ENCODE measurements at places on chromosomes 1 and 21.

GRCh38 chr1:22915231-22915630 is 57.4 kb downstream of the LACTBL1 start:
- no peak for DNase-seq

- no peak for DNase-seq
Measured at GRCh38 chr1:66384258-66384921, 149.6 kb upstream of the SGIP1 start.

- DNase-seq, result no peak
Measured at GRCh38 chr1:32878637-32879041, 7.7 kb upstream of the HPCA start.

DNA sequence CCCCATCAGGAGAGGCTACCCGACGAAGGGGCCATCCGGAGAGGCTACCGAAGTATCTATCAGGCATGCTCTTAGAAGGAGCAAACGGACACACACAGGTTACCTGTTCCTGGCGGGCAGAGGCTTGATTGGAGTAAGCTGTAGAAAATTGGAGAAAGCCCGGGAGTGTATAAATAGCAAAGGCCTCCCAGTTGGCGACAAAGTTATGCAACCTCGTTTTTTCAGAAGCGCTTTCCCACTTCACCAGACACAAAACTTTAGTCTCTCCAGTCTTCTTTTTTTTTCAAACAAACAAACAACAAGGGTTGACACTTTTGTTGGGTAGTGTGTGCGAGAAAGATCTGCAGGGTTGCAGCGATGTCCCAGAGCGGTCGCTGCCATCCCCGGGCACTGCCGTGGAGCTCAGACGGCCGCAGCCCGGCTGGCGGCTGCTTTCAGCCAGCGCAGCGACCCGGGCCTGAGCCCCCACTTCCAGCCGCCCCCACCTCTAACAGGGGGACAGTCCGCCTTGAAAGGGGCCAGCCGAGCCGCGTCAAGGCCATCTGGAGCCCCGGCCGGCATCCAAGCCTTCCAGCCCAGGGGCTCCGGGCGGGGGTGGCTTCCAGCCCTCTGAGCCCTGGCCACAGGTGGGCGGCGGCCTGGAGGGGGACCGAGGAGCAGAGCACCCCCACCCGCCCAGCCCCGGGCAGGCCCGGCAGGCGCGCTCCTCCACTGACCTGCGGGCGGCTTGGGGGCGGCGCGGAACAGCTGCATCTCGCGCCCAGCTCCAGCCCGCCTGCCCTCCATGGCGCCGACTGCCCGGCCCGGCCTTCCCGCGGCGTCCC is 616 bp downstream of the MCOLN3 start:
- DNase-seq, result peak; percentile 33

GRCh38 chr1:108678706-108679105 is 13.4 kb upstream of the PRPF38B start:
- DNase-seq, result no peak

DNA sequence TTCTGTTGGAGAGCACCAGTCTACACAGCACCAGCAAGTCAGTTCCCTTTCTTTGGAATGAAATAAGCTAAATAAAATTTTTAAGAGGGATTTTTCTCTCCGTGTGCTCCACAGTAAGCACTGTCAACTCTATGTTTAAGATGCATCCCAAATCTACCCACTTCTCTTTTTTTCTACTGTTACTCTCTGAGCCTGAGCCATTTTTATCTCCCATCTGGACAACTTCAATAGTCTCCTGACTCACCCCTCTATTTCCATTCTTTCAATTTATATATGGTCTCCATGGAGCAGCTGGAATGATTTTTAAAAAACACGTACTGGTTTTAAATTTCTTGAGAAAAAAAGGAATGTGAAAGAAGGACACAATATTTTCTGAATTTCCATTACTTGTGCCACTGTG is 24.7 kb upstream of the CCT8 start:
- DNase-seq, result no peak

DNA sequence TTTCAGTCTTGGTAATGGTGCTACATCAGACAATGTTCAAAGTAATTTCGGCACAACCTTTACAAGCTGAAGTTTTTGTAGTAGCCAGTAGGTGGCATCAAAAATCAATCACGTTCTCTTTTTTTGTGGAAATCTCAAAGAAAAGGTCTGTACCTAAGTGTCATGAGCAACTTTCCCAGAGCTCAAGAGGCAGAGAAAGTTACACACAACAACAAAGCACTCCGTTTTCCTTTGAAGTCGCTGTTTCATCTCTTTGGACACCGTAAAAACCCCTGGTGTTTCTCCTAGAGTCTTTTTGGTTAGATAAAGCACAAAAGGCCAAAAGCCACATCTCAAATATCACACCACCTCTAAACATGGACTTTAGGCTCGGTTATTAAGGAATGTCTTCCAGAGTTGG is 131.6 kb downstream of the LHX8 start:
- peak; percentile 15 for DNase-seq

GRCh38 chr1:229732061-229732460 is 106.0 kb downstream of the URB2 start:
- DNase-seq, result no peak

DNA sequence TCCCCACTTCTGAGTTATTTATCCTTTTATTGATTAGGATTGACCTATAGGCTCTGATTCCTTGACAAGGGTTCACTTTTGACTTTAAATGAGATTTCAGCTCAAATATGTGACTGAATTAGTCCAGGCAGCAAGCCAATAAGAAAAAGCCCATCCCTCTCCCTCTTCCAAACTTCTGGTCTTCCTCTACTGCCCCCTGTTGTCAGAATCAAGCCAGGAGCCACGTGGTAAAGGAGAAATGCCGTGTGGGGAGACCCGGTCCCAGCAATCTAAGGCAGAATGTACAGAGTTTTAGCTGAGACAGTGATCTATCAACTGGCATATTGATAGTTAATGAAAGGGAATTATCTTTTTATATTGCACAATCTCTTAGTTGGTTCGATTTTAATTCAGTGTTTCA is 5.2 kb downstream of the ADAMTS5 start:
- DNase-seq, result peak; percentile 20

GRCh38 chr21:45869121-45870007 is 112.2 kb upstream of the COL6A1 start:
- DNase-seq, result peak; percentile 80

- DNase-seq, result no peak
Measured at GRCh38 chr1:155952505-155952890, 11.1 kb downstream of the RXFP4 start.

GRCh38 chr1:52640697-52641096 is 7.7 kb downstream of the SHISAL2A start:
- no peak for DNase-seq

DNA sequence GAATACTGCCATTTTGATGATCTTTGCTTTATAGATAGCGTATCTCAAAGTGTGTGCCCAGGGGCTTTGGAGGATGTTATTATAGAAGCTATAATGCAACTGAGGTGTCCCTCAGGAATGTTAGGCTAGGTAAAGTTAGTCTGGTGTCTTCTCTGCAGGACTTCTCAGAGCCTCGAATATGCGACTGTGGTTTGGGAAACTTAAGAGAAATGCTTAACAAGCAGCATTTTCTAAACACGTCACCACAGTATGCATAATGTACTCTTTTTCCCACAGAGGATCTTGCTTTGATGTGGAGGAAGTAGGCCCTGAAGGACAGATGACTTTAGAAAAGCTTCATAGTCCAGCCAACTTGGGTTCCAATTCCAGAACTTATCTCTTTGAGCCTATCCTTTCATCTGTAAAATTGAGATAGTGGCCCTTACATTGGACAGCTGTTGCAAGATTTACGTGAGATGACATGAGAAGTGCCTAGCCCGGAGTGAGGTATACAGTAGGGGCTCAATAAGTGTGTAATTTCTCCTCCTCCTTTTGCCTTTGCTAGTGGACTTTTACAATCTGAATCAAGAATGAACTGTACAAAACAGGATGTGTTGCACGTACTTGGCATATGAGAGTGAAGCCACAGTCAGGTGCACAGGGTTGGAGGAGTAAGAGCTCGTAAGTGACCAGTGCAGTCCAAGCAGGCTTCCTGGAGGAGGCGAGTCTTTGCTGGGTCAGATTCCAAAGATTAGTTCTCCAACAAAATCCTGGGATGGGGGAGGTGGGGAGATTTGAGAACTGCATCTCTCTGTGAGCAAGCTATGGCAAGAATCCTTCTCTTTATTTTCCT is 29.7 kb upstream of the TRABD2B start:
- DNase-seq, result no peak

DNA sequence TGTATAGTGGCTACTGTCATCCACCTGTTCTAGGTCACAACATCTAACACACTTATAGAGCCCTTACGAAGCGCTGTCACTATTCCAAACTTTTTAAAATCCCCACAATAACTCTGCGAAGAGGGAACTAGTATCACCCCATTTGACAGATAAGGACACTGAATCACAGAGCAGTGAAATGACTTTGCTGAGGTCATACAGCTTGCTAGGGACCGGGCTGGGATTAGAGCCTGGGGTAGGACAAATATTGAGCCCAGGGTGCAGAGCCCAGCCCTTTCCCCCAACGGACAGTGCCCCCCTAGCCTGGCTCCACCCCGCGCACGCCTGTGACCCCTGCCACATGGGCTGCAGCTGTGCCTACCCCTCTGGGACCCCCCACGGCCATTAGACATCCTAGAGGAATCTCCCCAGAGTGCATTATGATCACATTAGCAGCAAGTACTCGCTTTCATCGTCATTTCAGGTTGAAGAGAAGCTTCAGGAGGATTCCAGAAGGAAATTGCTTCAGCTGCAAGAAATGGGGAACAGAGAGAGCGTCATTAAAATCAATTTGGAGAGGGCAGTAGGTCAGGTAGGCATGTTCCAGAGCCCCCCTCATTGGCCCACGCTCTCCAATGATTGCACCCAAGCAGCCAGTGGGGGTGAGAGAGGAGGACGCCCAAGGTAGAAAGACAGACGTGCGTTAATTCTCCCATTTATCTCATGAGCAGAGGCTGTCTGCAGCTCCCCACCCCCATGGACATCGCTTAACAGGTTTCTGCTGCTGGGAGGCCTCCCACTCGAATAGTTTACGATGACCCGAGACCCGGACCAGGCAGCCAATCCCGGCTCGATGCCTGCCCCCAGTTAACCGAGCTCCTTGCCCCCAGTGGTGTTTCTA is 77.2 kb downstream of the FHAD1 start:
- no peak for DNase-seq

DNA sequence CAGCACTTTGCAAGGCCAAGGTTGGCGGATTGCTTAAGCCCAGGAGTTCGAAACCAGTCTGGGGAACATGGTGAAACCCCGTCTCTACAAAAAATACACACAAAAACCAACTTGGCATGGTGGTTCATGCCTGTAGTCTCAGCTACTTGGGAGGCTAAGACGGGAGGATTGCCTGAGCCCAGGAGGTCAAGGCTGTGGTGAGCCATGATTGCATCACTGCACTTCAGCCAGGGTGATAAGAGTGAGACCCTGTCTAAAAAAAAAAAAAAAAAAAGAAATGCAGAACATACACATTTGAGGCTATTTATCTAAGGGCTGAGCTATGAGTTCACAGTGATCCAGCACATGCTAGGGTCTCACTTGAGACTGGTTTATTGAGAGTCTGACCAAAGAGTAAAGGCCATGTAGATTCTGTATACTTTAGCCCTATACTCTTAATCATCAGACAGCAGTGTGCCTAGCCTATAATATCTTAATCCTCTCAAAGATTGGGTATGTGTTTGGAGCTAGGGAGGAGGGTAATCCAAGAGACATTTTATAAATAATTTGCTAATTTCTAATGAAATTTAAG is 23.9 kb downstream of the RNF2 start:
- no peak for DNase-seq

DNA sequence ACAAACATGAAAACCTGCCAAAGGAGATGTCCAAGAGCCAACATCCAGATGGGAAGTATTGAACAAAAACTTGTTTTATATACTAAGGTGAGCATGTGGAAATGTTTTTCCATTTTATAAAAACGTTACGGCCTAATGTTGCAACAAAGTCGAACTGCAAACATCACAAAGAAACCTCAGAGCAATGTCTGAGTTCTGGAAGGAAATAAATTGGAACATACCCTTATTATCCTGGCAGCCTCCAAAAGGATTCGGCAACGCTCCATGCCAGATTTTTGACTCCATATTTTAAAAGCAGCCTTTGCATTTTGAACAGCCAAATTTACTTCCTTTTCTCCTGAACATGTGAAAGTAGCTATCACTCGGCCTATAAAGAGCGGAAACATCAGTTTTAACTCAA is 3.3 kb downstream of the ALDH9A1 start:
- no peak for DNase-seq

DNA sequence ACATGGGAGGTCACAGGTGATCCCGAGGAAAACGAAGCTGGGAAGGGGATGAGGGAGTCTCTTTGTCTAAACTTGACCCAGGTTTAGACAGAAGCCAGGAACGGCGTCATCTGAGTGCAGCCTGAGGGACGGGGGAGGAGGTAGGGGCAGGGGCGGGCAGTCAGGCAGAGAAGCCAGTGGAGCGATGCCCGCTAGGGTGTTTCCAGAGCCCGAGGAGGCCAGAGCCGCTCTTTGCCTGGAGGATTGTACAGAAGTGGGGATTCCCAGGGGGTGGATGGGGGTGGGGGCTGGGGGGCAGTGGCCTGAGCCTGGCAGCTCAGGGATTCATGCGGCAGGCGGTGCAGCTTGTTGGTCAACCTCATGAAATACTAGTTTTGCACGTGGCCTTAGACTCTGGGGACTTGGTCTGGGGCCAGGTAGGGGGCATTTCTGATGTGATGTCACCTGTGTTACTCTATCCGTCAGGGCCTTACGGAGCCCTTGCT is 58.4 kb downstream of the VPS26C start:
- no peak for DNase-seq

GRCh38 chr1:46692811-46693770 is 21.4 kb downstream of the TEX38 start:
- no peak for DNase-seq

DNA sequence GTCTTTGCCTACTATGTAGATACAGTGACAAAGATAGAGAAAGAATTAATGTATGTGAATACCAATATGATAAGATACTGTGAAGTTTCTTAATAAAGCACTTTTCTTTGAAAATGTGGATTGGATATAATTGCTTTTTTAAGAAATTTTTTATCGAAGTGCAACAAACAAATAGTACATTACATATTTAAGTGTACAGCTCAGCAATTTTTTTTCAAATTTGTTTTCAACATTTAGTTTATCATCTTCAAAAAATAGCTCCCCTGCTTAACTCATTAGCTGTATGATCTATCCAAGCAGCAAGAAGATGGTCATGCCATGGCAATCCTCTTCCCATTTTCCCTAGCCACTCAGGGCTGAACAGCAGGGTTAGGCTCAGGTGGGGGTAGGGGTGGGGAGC is 40.5 kb downstream of the NEK7 start:
- DNase-seq, result no peak

DNA sequence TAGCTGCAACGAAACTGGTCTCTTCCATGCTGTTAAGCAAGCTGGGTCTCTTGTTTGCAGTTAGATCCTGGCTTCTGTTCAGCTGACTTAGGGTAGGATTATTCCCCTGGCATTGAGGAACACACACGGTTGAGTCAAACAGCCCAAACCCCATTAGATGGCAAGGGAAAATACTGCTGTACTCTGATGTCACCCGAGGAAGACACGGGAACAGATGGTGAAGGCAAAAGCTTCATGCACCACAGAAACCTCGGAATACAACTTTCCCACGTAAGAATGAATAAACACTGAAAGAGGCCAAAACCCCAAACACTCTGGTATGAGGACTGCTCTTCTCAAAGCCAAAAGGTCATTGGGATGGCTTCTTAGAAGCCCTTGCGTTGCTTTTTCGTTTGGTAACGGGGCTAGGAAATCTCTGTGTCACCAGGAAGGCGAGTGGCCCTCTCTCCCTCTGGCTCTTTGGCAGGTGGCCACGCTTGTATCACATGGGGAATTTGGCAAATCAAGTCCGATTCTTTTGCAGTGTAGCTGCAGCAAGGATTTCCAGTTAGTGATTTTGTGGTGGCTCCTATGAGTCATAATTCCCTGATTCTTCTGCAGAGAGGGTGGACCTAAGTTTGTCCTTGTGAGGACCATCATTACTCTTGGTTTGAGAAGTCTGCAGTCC is 16.7 kb upstream of the LYST start:
- peak; percentile 97 for DNase-seq

GRCh38 chr1:241985787-241986186 is 13.1 kb downstream of the MAP1LC3C start:
- DNase-seq, result peak; percentile 50
